Nasal cavity respiratory epithelium epithelial cell of viscerocranial mucosa (primary cell): ENCODE measurements at places on chromosomes 13 and 19. TPM values are rescaled to one million over a fixed set of nuclear protein-coding genes. Genes with fewer than 3 reads are reported as not detected.

KLK1 gene
- total RNA-seq = 0.14 TPM in 1 of 2 replicates, not detected in the other

FAM216B gene
- total RNA-seq = not detected in 2 replicates

VAV1 gene
- 1.7 TPM in 1 of 2 replicates, not detected in the other for total RNA-seq

STAP2 gene
- total RNA-seq = 52.2 and 59.1 TPM in 2 replicates

C19orf33 gene
- total RNA-seq = 72.1 and 444 TPM in 2 replicates

SHD gene
- not detected in 2 replicates for total RNA-seq

AP3D1 gene
- total RNA-seq = 89.2 and 208 TPM in 2 replicates

INSL3 gene
- total RNA-seq = 0.21 TPM in 1 of 2 replicates, not detected in the other

ZNF446 gene
- 3.4 and 6.1 TPM in 2 replicates for total RNA-seq

CGB5 gene
- total RNA-seq = not detected in 2 replicates

TJP3 gene
- total RNA-seq = 1.0 and 4.4 TPM in 2 replicates

ZNF540 gene
- under 0.01 and 0.43 TPM in 2 replicates for total RNA-seq

ZNF253 gene
- total RNA-seq = 2.4 and 5.9 TPM in 2 replicates

ODAD3 gene
- 0.07 TPM in 1 of 2 replicates, not detected in the other for total RNA-seq

GZMM gene
- total RNA-seq = not detected in 2 replicates

CEACAM4 gene
- not detected in 2 replicates for total RNA-seq

DMPK gene
- total RNA-seq = 4.1 and 23.6 TPM in 2 replicates

ENOX1 gene
- total RNA-seq = 1.4 and 1.5 TPM in 2 replicates

OBI1 gene
- total RNA-seq = 23.6 and 25.3 TPM in 2 replicates

SYNGR4 gene
- total RNA-seq = not detected in 2 replicates

BCL3 gene
- total RNA-seq = 2.7 and 21.6 TPM in 2 replicates

FGF21 gene
- 0.21 and 0.34 TPM in 2 replicates for total RNA-seq

ZNF583 gene
- total RNA-seq = 6.8 and 8.0 TPM in 2 replicates

PTH2 gene
- not detected in 2 replicates for total RNA-seq

PROZ gene
- total RNA-seq = not detected in 2 replicates

ZNF525 gene
- total RNA-seq = 16.4 and 33.8 TPM in 2 replicates

CCL25 gene
- not detected in 2 replicates for total RNA-seq

ZNF560 gene
- total RNA-seq = 1.6 and 2.7 TPM in 2 replicates

APBA3 gene
- total RNA-seq = 22.9 and 23.8 TPM in 2 replicates

LYPD3 gene
- 13.3 and 20.2 TPM in 2 replicates for total RNA-seq

NOTCH3 gene
- total RNA-seq = 66.0 and 251 TPM in 2 replicates

KIR3DL2 gene
- not detected in 2 replicates for total RNA-seq

ZFR2 gene
- not detected in 2 replicates for total RNA-seq

PRKCSH gene
- 94.0 and 217 TPM in 2 replicates for total RNA-seq

MBD3L2 gene
- total RNA-seq = not detected in 2 replicates

LYL1 gene
- total RNA-seq = 0.50 and 0.68 TPM in 2 replicates

ZNF98 gene
- total RNA-seq = 0.07 TPM in 1 of 2 replicates, not detected in the other

GJA3 gene
- under 0.01 and 0.43 TPM in 2 replicates for total RNA-seq

FGF9 gene
- under 0.01 TPM in 2 replicates for total RNA-seq

CYP2F1 gene
- total RNA-seq = not detected in 2 replicates

ZNF700 gene
- total RNA-seq = 10.3 and 12.4 TPM in 2 replicates

OR7G2 gene
- not detected in 2 replicates for total RNA-seq

RASGRP4 gene
- not detected in 2 replicates for total RNA-seq

NKPD1 gene
- total RNA-seq = 0.34 and 0.93 TPM in 2 replicates

OR7C1 gene
- not detected in 2 replicates for total RNA-seq

TTC9B gene
- under 0.01 TPM in 1 of 2 replicates, not detected in the other for total RNA-seq

DZIP1 gene
- total RNA-seq = 4.8 and 6.5 TPM in 2 replicates

SIGLEC5 gene
- total RNA-seq = not detected in 2 replicates

YJU2 gene
- total RNA-seq = 16.4 and 17.4 TPM in 2 replicates

FXYD3 gene
- total RNA-seq = 245 and 275 TPM in 2 replicates

ZNF490 gene
- 7.2 and 13.3 TPM in 2 replicates for total RNA-seq

CGB2 gene
- total RNA-seq = not detected in 2 replicates

KLK15 gene
- total RNA-seq = not detected in 2 replicates

FCAR gene
- total RNA-seq = not detected in 2 replicates

IRGC gene
- not detected in 2 replicates for total RNA-seq

AP1M2 gene
- 111 and 115 TPM in 2 replicates for total RNA-seq

ZNF667 gene
- total RNA-seq = 2.7 and 11.0 TPM in 2 replicates
